Myometrial cell (primary cell): ENCODE measurements at places on chromosomes 4 and X. TPM values are rescaled to one million over a fixed set of nuclear protein-coding genes. Genes with fewer than 3 reads are reported as not detected.

Gene KLHL4
- total RNA-seq: 2.0 and 3.4 TPM in 2 replicates

Gene PITX2
- total RNA-seq: not detected in 2 replicates

Gene GABRG1
- total RNA-seq: not detected in 2 replicates

Gene CXCL8
- 6.4 and 9.5 TPM in 2 replicates for total RNA-seq

Gene MTTP
- under 0.01 and 0.35 TPM in 2 replicates for total RNA-seq

Gene BGN
- 3.2 and 4.3 TPM in 2 replicates for total RNA-seq

Gene ARAF
- 34.4 and 38.6 TPM in 2 replicates for total RNA-seq

Gene CT45A2
- not detected in 2 replicates for total RNA-seq

Gene ZNF81
- 1.2 and 2.5 TPM in 2 replicates for total RNA-seq

Gene P2RY10
- total RNA-seq: not detected in 2 replicates

Gene EGFL6
- total RNA-seq: not detected in 2 replicates

Gene GAGE12E
- total RNA-seq: not detected in 2 replicates

Gene PPP3CA
- total RNA-seq: 20.5 and 29.1 TPM in 2 replicates

Gene NUDT10
- total RNA-seq: 0.86 and 1.9 TPM in 2 replicates

Gene CDKL2
- total RNA-seq: 0.86 and 0.89 TPM in 2 replicates

Gene ETDA
- not detected in 2 replicates for total RNA-seq

Gene BLOC1S4
- 24.2 and 25.5 TPM in 2 replicates for total RNA-seq

Gene DUX4
- total RNA-seq: not detected in 2 replicates

Gene C4orf50
- total RNA-seq: not detected in 2 replicates

Gene NMU
- not detected in 2 replicates for total RNA-seq

Gene CFAP97
- 22.8 and 30.1 TPM in 2 replicates for total RNA-seq

Gene BMX
- total RNA-seq: not detected in 2 replicates

Gene GPR101
- total RNA-seq: not detected in 2 replicates

Gene MED12
- 15.9 and 21.1 TPM in 2 replicates for total RNA-seq

Gene NAT8L
- under 0.01 TPM in 1 of 2 replicates, not detected in the other for total RNA-seq

Gene CENPVL2
- not detected in 2 replicates for total RNA-seq

Gene S100G
- total RNA-seq: not detected in 2 replicates

Gene TKTL2
- not detected in 2 replicates for total RNA-seq

Gene GABRB1
- not detected in 2 replicates for total RNA-seq

Gene FRMD7
- total RNA-seq: not detected in 2 replicates

Gene HERC5
- total RNA-seq: not detected in 2 replicates

Gene ARL9
- 0.29 and 0.71 TPM in 2 replicates for total RNA-seq

Gene ADRA2C
- total RNA-seq: 67.3 and 71.2 TPM in 2 replicates

Gene SUPT20HL2
- total RNA-seq: not detected in 2 replicates

Gene GPR50
- total RNA-seq: not detected in 2 replicates

Gene L1CAM
- total RNA-seq: 13.1 and 19.0 TPM in 2 replicates

Gene FAM236C
- not detected in 2 replicates for total RNA-seq

Gene SYTL5
- total RNA-seq: under 0.01 TPM in 1 of 2 replicates, not detected in the other

Gene NCAPG
- 17.9 and 24.8 TPM in 2 replicates for total RNA-seq

Gene UGT2B10
- total RNA-seq: not detected in 2 replicates

Gene GPAT3
- 4.0 and 5.7 TPM in 2 replicates for total RNA-seq

Gene SMARCA1
- 25.9 and 37.4 TPM in 2 replicates for total RNA-seq

Gene GPR119
- total RNA-seq: not detected in 2 replicates

Gene FGFR3
- total RNA-seq: 0.29 and 0.89 TPM in 2 replicates

Gene ARMCX2
- total RNA-seq: 102 and 107 TPM in 2 replicates

Gene SYTL4
- total RNA-seq: 6.1 and 7.1 TPM in 2 replicates
